ENCODE measurements at places on chromosomes 16 and 17.

- no peak for DNase-seq
Observed at GRCh38 chr16:4588386-4588785, 26.3 kb downstream of the UBALD1 start.

DNA sequence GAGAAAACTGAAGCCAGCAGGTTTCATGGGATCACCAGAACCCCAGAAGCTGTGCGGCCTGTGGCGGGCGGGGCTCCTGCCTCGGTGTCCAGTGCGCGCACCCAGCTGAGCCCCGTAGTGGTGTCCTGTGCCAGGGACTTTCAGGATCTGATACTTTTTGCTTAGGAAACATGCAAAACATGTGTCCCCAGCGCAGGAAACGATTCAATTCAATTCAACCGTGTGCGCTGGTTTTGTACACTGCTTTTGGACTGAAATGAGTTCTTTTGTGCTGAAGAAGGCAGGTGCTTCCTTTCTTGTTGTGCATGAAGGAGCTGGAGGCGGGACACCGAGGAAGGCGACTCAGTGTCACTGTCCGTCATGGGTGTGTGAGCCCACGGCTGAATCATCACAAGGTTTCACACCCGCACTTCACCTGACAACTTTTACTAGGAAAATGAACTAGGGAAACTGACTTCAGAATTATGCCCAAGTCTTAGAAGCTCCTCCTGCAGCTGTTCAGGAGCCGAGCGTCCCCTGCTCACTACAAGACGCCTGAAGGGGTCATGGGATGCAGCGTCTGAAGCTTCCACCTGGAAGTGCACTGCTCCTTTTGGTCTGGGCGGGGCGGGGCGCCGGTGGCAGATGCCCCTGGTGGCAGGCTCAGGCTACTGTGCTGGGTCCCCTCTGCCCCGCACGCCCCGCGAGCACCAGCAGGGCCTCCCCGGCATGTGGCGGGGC is 31.4 kb upstream of the ZNF750 start:
- DNase-seq, result no peak

- DNase-seq, result no peak
Observed at GRCh38 chr16:54237-54581, 581 bp downstream of the SNRNP25 start.

- no peak for DNase-seq
Observed at GRCh38 chr16:75261590-75262078, 10.2 kb upstream of the BCAR1 start.

GRCh38 chr17:9002606-9003354 is 18.5 kb upstream of the NTN1 start:
- peak; percentile 50 for DNase-seq

- no peak for DNase-seq
Observed at GRCh38 chr16:1992704-1993317, 3.0 kb downstream of the SYNGR3 start.

GRCh38 chr16:7405166-7405565 is 72.5 kb downstream of the RBFOX1 start:
- DNase-seq, result no peak

DNA sequence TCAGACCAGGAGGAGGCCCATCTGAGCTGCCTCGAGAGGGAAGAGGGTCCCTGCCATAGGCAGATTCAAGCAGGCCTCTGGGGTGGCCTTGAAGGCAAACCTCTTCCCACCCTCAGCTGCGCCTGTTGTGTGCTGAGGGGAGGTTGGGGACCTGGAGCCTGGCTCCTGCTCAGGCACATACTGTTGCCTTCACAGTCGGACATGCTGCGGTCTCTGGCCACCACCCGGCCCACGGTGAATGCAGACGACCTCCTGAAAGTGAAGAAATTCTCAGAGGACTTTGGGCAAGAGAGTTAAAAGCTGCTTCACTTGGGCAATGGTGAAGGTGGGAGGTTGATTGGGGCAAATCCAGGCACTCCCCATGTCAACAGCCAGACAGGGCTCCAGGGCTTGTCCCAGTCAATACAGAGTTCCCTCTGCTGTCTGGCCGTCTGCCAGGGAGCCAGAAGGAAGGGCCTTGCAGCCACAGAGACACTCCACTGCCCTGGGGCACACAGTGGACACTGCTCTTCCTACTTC is 6.3 kb downstream of the PDF start:
- DNase-seq, result no peak

- no peak for DNase-seq
Observed at GRCh38 chr16:47787696-47788095, 326.6 kb downstream of the PHKB start.

- no peak for DNase-seq
Observed at GRCh38 chr16:76157629-76158028, 119.6 kb upstream of the CNTNAP4 start.

- no peak for DNase-seq
Observed at GRCh38 chr16:3761375-3762106, 44.2 kb upstream of the TRAP1 start.

DNA sequence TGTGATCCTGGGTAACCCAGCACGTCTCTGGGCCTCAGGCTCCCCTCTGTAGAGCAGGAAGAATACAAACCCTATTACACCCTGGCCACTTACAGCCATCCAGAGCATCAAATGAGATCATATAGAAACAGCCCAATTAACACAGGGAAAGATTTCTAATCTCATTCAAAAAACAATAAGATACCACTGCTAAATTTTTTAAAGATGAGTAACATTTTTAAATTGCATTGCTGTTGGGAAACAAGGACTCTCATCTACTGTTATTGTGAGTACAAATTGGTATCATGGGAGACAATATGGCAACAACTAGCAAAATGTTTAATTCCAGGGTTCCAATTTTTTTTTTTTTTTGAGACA is 41.1 kb downstream of the SRL start:
- no peak for DNase-seq

GRCh38 chr16:79298894-79299799 is 301.4 kb downstream of the MAF start:
- DNase-seq, result no peak

DNA sequence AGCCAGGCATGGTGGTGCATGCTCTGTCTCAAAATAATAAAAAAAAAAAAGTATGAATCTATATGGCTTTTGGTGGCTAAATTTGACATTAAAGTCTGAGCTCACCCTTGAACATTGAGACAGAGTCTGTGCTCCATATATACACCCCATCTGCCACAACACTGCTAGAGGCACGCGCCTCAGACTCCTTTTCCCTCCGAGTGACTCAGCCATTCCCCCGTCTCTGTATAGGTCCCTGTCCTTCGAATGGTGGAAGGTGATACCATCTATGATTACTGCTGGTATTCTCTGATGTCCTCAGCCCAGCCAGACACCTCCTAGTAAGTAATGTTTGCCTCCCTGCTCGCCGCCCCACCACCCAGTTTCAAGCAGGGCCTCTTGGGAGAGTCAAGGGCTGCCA is 4.5 kb upstream of the EFNB3 start:
- DNase-seq, result no peak

- no peak for DNase-seq
Observed at GRCh38 chr16:17962726-17963125, 373.8 kb downstream of the NPIPA8 start.
